ENCODE measurements at places on chromosomes 1 and 21.

DNA sequence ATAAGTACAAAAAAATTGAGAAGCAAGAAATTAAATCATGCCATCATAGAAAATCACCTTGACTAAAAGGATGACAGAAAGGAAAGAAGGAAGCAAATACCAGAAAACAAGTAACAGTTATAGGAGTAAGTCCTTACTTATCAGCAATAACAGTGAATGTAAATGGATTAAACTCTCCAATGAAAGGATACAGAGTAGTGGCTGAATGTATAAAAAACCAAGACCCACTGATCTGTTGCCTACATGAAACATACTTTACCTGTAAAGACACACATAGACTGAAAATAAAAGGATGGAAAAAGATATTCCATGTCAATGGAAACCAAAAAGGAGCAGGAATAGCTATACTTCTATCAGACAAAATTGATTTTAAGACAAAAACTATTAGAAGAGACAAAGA is 52.2 kb downstream of the RABGAP1L start:
- no peak for DNase-seq

DNA sequence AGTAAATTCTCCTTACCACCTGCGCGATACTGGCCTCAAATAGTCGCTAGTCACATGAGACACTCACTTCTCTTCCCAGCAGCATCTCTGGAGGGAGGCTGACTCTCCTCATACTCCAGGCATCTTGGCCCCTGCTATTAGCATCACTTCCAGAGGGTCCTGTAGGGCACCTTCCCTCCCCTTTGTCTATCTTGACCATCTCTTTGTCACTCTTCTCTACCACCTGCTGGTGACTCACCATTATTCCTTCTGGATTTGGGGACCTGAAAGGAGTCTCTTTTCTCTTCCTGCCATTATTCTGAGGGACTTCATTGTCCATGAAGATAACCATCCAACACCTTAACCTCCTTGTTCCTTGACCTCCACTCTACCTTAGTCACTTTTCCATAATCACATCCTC is 31.7 kb upstream of the GPR37L1 start:
- no peak for DNase-seq

GRCh38 chr1:1084372-1085170 is 10.5 kb upstream of the RNF223 start:
- DNase-seq = no peak

GRCh38 chr1:46703927-46704641 is 14.8 kb downstream of the EFCAB14 start:
- DNase-seq = no peak

DNA sequence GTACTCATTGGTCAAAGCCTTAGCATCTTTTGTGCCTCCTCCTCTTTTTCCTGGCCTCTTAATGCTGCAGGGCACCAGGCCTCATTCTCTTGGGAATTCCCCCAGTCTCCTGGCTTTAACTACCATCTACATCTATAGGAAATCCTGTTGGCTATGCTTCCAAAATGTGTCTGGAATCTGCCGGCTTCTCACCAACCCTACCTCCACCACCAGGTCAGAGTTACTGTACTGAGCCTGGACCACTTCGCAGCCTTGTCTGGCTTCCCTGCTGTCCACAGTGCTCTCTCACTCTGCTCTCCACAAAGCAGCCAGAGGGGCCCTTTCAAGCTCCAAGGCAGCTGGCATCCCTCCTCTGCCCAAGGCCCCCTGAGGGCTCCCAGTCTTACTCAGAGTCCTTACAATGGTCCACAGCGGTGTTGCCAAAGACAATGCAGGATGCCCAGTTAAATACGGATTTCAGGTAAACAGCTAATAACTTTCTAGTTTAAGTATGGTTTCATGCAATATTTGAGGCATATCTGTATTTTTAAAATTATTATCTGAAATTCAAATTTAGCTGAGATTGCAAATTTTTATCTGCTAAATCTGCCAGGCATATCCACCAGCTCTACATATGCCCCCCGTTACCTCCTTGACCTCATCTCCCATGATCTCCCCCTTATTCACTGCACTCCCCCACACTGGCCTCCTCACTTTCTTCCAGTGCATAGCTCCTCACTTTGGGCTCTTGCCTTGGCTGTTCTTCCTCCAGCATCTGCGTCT is 34.5 kb upstream of the FAM163A start:
- DNase-seq = no peak

DNA sequence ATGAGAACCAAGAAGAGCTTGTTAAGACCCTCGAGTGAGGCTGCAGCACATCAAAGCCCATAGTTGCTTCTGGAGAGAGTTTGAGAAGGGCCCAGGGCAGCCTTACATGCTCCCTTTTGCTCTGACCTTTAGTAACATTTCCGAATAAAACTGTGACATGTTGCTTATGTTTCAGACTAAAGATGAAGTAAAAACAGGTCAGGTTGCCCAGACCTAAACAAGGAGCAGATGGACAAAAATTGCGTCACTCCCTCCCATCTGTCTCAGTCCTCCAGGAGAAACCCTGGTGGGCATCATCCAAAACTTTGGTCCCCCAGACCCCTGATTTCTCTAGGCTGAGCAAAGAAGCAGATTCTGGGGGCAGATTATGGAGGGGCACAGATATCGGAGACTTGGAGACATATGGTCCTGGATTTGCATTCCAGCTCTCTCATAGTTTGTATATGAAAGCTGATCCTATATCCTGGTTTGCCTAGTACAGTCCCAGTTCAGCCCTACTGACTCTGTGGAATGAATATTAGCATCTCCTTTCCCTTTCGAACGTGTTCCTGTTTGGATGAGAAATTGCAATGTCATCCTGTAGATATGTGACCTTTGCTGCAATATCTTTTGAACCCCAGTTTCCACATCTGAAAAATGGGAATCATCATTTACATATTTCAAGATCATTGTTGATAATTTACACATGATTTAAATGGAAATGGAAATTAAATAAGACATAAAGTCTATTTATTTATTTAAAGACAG is 304.9 kb upstream of the USP24 start:
- DNase-seq = no peak

GRCh38 chr21:35775778-35776544 is 284.4 kb downstream of the SETD4 start:
- no peak for DNase-seq

DNA sequence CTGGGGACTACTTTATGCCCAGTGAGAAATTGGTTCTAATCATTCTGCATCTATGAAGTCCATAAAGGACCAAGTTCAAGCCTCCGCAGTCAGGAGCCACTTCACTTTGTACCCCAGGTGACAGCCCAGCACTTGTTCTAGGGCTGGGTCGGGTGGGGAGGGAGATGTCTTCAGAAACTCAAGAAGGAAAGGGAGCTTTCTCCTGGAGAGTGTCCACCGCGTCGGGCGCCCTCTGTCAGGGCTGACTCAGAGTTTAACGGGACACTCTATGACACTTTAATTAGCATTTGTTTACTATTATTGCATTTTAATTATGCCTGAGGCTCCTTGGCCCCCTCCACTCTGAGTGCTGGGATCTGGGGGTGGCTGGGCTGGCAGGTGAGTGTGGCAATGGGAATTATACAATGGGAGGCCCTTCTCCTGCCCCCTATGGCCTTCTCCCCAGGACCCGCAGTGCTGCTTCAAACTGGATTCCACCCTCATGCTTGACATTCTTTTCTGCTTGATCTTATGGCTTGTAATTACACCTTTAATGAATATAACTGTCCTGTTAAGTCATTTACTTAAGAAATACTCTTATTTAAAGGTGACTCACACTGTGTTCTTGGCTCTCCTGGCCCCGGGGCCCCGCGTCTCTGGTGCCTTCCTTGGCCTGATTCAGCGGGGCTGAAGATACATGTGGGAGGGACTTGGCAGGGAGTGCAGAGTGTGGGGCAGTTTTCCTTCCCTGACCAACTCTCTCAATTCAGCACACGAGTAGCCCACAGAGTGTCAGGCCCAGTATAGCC is 136.6 kb downstream of the PLXNA2 start:
- no peak for DNase-seq

DNA sequence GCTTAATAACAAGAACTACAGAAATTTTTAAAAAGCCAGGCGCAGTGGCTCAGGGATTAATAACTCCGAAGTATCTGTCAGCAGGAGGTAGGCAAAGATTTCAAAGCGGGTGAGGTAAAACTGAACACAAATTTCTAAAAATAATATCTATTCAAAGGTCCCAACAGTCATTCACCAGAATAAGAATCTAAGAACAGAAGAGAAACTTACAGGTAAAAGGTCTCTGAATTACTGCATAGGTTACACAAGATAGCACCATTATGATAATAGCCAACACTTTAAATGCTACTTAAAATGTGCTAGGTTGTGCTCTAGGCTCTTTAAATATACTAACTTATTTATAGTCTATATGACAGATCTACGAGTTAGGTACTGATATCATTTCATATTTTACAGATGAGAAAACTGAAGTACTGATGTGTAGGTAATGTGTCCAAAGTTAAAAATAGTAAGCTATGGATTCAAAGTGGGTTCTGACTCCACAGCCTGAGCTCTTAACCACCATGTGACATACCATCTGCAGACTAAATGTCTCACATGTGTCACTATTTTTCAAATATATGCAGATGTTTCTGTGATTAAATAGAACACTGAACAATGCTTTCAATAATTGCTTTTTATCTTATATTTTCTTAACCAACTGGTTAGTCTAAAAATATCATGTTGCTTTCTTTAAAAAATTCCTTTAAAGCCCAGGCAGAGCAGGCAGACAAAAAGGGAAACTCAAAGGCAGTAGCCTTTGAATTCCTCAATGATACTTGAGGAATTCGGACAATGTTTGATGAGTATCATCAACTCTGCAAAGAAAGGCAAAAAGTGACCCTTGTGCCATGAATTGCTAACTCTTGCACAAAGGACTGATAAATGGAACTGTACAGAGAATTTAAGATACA is 80.5 kb upstream of the TTC39A start:
- DNase-seq = no peak

GRCh38 chr1:154954541-154954940 is 1.4 kb downstream of the PBXIP1 start:
- no peak for DNase-seq

DNA sequence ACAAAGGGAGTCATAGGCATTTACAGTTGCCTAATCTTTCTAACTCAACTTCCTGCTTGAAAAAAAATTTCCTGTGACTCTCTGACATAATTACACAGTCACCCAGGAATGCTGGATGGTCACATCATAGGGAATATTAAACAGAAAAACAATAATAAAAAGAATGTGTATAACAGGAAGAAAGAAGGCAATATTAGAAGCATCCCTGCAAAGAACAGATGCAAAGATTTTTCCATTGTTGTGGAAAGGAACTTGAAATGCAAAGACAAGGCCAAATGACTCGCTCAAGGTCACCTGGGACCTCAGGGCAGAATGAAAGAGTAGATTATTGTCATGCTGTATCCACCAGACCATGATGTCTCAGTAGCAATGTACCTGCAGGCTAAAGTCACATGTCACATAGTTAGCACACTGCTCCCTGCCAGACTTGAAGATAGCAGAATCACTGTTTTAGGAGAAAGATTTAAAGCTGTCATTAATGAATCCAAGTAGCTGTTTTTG is 184.3 kb downstream of the CYYR1 start:
- DNase-seq = no peak

- DNase-seq = no peak
These were observed 61.8 kb upstream of the DNAH14 start for GRCh38 chr1:224867715-224868114.

DNA sequence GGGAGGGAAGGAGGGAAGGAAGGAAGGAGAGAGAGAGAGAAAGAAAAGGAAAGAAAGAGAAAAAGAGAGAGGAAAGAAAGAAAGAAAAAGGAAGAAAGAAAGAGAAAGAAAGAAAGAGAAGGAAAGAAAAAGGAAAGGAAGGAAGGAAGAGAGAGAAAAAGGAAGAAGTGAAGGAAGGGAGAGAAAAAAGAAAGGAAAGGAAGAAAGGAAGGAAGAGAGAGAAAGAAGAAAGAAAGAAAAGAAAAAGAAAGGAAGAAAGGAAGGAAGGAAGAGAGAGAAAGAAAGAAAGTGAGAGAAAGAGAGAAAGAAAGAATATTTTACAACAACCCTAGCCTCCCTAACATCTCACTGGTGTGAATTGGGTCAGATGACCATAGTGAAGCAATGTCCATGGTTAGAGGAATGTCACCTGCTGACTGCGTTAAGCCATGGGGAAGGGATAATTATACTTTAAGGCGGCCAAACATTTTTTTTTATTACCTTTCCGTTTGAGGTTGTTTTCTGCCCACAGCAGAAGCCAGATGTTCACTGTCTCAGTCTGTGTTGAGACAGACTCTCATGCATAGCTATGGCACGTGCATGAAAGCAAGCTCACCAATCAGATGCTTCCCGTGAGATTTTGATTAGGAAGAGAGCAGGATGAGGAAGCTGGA is 76.4 kb downstream of the SNRPE start:
- DNase-seq = no peak

- DNase-seq = no peak
These were observed 23.7 kb downstream of the KCNC4 start for GRCh38 chr1:110233861-110234260.

GRCh38 chr1:58782178-58783089 is 1.4 kb downstream of the JUN start:
- no peak for DNase-seq

DNA sequence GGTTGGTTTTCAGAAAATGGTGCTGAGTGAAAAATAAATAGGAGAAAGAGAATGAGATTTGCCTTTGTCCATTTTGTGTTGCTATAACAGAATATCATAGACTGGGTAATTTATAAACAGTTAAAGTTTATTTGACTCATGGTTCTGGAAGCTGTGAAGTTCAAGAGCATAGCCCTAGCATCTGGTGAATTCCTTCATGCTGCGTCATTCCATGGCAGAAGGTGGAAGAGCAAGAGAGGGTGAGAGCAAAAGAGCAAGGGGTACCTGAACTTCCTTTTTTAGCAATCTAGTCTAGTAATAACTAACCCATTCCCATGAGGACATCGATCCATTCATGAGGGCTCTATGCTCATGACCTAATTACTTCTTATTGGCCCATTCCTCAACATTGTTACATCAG is 209.1 kb upstream of the ZP4 start:
- DNase-seq = no peak

DNA sequence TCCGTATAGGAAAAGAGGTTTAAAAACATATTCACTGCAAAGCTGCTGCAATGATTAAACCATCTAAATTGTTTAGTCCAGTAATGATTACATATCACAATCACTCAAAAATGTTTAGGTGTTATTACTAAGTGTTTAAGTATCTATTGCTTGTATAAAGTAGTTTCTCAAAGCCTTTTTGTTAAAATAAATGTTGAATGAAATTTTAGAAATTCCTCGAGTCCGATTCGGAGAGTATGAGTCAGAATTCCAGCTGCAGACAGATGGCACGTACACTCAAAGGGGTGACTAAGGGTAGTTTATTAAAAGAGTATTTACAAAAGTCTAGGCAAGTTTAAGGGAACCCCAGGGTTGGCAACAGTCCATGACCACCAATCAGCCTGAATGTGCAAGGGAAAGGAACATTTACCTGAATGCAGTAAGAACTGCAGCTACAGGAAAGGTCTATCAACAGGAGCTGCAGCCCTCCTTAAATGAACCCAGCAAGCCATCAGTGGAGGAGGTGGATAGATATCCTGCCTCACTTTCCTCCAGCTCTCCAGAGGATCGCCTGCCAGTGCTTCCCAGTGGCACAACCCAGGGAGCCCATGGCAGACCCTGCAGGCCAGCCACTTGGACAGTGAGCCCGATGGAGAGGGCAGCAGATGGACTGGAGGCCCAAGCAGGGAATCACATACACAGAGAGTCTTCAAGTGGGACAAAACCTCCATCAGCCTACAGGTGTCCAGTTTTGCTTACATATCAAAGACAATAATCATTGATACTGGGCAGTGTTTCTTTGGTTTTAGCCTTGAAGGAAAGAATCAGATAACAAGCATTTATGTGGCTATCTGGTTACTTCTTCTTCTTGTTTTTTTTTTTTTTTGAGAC is 92.1 kb upstream of the SLC44A3 start:
- no peak for DNase-seq
